ENCODE measurements at places on chromosomes 4 and X. TPM values are rescaled to one million over a fixed set of nuclear protein-coding genes. Genes with fewer than 3 reads are reported as not detected.

The CCDC110 gene
- 0.94 TPM for total RNA-seq

The NHS gene
- total RNA-seq, result 7.5 TPM

The EXOC1L gene
- not detected for total RNA-seq

The RTL3 gene
- total RNA-seq, result not detected

The CXCR3 gene
- total RNA-seq, result not detected

The DMRTC1 gene
- total RNA-seq, result not detected

The HPGDS gene
- total RNA-seq, result 1.3 TPM
